ENCODE measurements at places on chromosomes 11 and 22.

DNA sequence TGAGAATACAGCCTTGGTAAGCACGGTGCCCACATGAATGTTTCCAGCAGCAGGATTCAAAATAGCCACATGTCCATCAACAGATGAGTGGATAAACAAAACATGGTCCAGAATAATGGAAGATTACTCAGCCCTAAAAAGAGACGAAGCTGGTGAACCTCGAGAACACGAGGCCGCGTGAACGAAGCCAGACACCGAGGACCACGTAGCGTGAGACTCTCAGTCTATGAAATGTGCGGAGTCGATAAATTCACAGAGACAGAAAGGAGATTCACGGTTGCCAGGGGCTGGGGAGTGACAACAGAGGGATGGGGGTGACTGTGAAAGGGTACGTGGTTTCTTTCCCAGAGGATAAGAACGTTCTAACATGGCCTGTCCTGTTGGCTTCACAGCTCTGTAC lies 2.9 kb upstream of the ASCL2 start:
- DNase-seq = no peak

GRCh38 chr11:3833449-3833848 lies 7.3 kb downstream of the RHOG start:
- DNase-seq = no peak

DNA sequence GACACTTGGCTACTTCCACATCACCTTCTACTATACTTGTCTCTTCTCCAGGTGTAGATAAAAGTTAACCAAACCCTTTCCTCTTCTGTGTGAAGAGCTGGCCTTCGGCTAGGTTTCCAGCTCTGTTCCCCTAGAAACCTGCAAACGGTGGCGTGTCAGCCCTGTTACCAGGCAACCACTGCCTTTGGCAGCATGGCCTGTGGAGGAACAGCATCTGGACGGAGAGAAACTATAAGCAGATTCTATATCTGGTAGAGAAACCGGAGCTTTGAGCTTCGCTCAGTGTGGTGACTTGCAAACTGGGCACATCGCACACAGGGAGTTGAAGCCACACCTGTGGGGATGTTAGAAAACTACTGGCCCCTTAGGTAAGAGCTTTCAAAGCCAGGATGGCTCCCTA lies 35.9 kb downstream of the ARAP1 start:
- no peak for DNase-seq

DNA sequence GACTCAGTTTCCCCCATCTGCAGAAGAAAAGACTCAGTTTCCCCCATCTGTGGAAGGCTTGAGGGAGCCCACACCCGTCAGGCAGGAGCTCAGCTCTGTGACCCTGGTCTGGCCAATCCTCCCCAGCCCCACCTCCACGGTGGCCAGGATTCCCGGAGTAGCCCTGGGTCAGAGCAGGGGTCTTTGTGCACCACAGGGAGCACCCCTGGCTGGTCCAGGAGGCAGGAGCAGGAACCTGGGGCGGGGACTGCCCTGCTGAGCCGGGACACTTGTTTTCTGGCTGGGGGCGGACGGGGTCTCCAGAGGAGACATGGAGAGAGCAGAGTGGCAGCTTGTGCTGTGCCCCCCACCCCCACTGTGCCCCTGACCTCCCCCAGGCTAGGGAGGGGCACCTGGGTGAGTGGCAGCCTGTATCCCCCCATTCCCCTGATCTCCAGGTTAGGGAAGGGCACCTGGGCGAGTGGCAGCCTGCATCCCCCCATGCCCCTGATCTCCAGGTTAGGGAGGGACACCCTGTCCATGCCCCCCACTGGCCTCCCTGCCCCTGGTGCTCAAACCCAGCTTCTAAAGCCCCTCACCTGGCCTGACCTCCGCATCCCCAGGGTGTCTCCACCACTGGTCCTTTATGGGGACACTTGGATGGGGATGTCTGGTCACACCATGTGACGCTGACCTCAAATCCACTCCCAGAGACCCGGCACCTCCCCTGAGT lies 18.8 kb downstream of the IL17REL start:
- no peak for DNase-seq

DNA sequence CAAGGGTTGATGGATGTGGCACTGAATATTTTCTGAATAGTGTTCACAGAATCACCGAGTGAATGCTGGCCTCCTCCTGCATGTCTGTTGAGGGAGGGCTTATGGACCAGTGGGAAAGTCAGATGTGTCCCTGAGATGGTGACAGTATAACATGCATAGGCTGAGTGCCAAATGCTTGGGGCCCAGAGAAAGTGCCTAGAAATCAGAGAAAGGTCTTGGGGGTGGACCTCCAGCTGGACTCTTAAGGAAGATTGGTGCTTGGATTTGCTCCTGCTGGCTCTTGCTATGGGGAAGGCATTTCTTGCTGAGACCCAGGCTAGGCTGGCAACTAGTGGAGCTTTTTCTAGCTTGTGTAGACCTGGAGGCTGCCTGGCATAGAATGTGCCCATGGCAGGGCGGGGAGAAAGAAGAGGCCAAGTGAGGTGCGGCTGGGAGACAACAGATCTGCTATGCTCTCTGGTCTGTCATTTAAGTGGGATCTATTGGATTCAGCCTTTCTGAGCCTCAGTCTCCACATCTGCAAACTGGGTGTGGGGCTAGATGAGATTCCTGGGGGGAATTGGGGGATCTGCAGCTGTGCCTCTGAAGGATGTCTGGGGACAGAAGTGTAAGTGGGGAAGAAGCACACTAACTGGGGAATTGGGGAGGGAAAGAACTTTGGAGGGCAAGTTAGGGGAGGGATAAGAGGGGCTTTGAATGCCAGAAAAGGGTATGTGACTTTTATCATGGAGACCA lies 27.4 kb downstream of the ZNRF3 start:
- no peak for DNase-seq

DNA sequence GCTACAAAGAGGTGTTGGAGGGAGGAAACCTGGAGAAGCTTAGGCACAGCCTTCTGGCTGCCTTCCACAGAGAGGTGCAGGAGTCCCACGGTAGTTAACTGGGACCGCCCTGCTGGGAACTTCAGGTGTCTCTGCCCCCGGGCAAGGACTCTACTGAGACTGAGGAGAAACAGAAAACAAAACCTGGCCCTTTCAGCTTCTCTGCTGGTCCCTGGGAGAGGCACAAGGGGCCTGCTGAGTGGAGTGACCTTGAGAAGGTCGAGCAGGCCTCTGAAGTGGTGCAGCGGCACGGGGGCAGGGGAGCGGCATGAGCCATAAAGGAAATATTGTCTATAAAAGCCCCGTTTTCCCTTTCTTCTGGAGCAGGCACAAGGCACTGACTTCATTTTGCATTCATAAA lies 38.9 kb downstream of the NTM start:
- no peak for DNase-seq

DNA sequence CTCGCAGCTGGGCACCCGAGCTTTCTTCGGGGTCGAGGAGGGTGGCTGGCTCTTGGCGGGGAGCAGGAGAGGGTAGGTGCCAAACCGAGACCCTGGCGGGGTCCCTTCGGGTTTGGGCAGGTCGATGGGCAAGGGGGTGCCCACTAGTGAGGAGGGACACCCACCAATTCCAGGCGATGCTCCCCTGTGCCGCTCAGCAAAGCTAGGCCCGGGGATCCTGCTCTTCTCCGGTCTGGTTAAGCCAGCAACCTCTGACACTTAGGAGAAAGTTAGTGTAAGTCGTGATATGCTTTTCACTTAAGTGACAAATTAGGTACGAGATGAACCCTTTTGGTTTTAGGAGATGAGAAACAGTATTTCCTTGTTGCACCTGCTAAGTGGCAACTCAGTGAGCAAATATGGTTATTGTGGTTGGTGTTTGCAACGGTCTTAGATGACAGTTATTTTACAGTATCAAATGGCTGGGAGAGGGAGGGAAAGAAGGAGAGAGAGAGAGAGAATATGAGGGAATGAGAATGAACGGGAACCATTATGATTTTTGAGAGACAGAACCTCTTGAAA lies 565 bp downstream of the NUCB2 start:
- DNase-seq = no peak

DNA sequence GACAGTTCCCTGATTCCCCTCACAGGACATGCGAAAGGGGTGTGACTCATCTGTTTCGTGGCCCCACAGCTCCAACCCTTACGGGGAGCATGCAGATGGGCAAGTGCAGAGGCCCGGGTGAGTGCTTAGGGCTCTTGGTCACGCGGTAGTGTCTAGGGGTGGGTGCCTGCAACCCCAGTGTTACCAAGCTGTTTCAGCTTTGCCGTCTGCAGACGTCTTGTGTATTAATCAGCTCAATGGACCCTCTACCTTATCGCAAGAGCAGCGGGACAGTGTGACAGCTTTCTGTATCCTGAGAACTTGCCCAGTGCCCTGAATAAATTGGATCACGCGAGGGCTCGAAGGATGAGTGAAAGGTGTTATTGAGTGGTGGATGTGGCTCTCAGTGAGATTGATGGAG lies 816.4 kb upstream of the ANO3 start:
- no peak for DNase-seq

GRCh38 chr11:78039919-78040671 lies 17.0 kb upstream of the KCTD14 start:
- no peak for DNase-seq

- no peak for DNase-seq
Measured at GRCh38 chr11:99683933-99684332, 663.2 kb downstream of the CNTN5 start.

GRCh38 chr11:30725645-30726195 lies 139.6 kb upstream of the MPPED2 start:
- DNase-seq = no peak

DNA sequence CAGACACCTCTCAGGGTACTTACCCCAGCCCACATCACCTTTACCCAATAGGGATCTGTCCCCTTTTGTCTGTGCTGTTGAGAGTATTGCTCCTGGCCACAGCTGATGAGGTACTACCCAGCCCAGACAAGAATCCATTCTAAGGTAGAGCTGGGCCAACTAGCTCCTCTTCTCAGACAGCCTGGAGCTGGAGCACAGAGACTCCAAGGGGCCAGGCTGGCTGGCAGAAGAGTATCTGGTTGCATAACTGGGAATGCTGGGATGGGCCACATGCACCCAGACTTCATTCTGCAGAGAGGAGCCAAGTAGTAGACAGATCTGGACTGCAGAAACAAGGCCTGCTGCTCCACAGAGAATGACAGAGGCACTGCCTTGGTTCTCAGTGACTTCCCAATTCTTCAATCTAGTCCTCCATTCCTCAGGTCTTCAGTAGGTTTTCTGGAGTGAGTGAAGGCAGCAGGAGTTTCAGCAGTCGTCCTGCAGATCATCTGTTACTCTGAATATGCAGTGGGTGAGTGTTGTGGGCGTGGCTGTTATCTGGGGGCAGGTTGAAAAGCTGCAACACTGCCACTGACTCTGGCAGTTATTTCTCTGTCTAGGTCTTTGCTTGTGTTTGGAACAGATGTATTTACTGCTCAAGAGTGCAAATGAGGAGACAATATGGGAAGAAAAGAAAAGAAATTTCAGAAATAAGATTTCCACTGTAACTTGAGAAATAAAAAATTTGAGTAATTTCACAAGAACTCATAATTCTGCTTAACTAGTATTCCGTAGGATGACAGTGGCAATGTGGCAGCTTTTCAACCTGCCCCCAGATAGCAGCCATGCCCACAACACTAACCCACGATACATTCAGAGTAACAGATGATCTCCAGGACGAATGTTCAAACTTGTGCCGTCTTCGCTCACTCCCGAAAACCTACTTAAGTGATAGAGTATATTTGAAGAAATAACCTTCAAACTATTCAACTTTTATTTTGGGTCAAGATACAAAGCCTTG lies 34.9 kb downstream of the MAPK1 start:
- no peak for DNase-seq

GRCh38 chr11:127105593-127106541 lies 105.3 kb upstream of the KIRREL3 start:
- no peak for DNase-seq

DNA sequence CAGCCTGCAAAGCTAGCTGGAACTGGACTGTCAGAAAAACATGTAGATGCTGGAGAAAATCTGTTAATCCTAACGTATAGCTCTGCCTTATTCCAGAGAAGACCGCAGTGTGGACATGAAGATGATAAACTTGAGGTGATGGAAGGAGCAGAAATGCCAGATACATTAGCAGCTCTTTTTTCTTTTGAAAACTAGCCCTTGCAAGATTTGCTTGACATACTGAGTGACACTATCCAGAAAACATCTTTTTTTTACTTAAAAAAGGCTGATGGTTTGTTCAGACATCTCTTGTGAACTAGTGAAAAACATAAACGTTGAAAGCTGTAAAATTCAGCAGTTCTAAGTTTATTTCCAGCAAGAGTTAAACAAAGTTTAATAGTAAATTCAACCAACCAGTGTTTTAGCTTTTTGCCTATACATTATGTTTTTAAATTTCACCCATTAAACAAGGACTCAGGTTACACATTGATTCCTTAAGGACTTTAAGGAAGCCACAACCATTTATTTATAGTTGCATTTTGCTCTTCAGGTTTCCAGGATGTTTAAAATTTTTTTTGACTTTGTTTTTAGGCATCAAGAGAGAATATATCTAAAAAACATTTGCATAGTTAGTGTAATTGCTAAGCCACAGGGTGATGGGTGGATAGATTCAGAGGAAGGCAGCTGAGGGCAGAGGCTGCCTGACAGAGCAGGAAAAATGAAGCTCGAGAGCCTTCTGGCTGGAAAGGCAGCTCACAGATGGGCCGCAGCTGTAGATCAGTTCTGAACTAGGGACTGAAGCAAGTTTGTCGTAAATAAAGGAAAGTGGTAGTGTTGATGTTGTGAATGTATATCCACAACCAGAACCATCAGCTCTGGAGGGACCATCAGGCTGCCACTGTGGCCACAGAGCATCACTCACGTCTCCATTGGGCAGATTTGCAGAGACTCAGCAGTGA lies 9.5 kb downstream of the SNAP29 start:
- DNase-seq = no peak

GRCh38 chr11:134552749-134553148 lies 140.7 kb upstream of the B3GAT1 start:
- DNase-seq = no peak

DNA sequence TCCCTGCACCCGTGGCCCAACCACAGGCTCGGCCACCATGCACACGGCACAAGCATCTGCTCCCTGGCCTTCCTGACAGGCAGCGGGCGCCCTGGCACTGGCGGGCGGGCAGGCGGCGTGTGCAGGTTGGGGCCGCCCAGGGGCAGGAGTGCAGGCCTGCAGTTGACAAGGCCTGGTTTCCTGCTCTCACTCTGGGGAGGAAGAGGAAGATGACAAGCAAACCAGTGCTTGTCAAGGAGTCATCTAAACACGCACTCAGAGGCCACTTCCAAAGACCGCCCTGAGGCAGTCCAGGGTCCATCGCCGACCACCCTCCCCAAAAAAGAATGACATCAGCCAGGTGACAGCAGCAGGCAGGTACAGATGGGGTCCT lies 65.3 kb upstream of the LINC01488 start:
- no peak for DNase-seq

DNA sequence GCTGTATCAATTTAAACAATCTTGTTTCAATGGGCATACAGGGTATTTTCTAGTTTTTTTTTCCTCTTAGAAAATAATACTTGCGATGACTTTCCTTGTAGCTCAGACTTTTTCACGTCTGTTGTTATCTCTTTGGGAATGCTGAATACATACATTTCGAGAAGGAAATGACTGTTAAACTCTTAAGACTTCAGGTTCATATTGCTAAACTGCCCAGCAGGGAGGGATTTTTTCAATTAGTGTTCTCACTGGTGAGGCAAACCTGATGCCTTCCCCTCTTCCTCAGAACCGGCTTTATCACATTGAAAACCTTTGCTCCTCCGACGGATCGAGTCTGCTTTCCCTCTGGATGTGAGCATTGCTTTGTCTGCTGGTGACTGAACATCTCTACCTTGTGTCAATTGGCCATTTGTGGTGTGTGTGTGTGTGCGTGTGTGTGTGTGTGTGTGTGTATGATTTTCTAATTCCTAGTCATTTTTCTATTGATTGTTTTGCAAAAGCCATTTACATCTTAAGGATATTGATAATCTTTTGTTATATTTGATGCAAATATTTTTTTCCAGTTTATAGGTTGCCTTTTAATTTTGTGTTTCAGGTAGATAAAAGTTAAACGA lies 6.6 kb downstream of the NEAT1 start:
- DNase-seq = no peak

- DNase-seq = no peak
Measured at GRCh38 chr11:75090671-75091177, 6.0 kb downstream of the OR2AT4 start.
